Naive thymus-derived CD4-positive, alpha-beta T cell (primary cell): ENCODE measurements at places on chromosomes 11 and 22. TPM values are rescaled to one million over a fixed set of nuclear protein-coding genes. Genes with fewer than 3 reads are reported as not detected.

DNA sequence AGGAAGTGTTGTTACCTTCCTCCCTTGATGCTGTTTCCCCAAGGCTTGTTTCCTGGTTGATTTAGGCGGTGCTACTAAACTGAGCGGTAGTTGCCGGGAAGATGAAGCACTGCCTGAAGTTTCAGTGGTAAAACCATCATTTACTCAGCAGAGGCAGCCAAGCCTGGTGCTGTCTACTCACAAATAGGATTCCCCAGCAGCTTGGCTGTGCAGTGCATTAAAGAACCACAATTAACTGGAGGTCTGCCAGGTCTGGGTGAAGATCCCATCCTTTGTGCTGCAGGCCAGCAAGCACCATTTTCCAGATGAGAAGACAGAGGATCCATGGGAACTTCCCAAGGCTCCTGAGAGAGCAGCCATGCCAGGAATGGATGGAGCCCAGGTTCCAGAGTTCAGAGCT lies 231.9 kb upstream of the E2F8 start:
- DNase-seq, result no peak

- DNase-seq, result peak; percentile 55
Measured at GRCh38 chr22:40055143-40055883, 60.6 kb downstream of the FAM83F start.

GRCh38 chr11:78840200-78840599 lies 265.5 kb upstream of the NARS2 start:
- no peak for DNase-seq

GRCh38 chr11:3158821-3159220 lies 6.3 kb downstream of the OSBPL5 start:
- DNase-seq, result no peak

Gene ELP4
- polyA plus RNA-seq, result 23.5 TPM

Gene IRAG1
- polyA plus RNA-seq, result not detected
